ENCODE measurements at places on chromosomes 4 and X.
A peak's percentile ranks its signal among the peaks of the same experiment; 100 is the strongest.

GRCh38 chrX:66193821-66194220 lies 29.8 kb downstream of the HEPH start:
- peak; percentile 70 for DNase-seq

- peak; percentile 10 for DNase-seq
Measured at GRCh38 chr4:14059006-14059405, 431.5 kb upstream of the BOD1L1 start.

DNA sequence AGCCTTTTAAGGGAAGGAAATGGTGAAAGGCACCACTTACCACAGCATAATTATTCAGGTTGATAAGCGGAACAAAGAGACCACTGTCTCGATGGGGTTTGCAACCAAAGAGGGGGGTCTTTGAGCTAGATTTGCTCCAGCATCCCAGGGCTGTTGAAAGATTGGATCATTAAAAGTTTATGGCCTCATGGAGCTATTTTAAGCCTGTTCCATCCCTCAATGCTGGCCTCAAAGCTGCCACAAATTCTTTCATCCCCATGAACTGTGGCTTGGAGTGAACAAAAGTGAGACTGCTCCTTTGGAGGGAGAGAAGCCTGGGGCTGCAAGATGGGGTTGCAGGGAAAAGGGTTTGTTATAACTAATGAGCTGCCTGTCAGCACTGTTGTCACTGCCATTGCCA lies 209.8 kb downstream of the RTL9 start:
- no peak for DNase-seq

DNA sequence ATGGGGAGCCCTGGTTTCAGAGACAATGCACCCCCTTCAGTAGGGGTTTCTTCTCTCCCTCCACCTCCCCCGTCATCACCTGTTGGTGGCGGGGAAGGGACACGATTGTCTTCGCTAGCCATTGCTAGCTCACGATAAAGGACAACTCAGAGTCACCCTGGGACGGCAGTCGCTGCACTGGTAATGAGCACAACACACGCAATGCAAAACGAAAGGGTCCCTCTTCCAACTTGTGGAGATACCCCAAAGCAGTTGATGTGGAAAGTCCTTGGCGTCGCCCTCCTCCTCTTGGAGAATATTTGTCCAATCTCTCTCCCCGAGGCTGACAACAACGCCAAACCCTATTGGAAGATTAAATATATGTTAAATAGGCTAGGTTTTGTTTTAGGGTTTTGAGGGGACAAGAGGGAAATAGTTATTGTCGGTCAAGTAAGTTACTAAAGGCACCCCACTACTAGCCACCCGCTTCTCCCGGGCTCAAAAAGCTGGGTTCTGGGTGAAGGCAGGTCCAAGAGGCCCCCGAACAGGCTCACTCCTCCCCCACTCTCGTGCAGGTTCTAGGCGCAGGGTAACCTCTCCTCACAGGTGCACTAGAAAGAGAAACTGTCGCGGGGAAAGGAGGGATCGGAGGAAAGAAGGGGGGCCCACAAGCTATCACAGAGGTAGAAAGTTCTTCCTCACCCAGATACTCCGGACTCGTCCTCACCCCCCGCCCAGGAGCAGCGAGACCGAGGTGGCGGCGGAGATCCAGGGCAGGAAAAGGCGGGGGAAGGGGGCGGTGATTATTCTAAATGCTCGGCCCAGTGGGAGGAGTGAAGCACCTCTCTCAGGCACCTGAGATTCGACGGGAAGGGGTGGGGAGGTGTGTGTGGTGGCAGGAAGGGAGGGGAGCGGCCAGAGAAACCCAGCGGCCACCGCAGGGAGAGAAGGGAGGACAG lies at the start of gene LRBA:
TSS of gene LRBA (minus strand) at position 764 of the 938 bp plus-strand sequence. CDS start at position 122, 642 bp downstream.
- DNase-seq: peak; percentile 40
